ENCODE measurements at places on chromosomes 12 and 14.
A peak's percentile ranks its signal among the peaks of the same experiment; 100 is the strongest.

GRCh38 chr12:7130701-7131501, 730 bp downstream of the CLSTN3 start:
- DNase-seq, result no peak

DNA sequence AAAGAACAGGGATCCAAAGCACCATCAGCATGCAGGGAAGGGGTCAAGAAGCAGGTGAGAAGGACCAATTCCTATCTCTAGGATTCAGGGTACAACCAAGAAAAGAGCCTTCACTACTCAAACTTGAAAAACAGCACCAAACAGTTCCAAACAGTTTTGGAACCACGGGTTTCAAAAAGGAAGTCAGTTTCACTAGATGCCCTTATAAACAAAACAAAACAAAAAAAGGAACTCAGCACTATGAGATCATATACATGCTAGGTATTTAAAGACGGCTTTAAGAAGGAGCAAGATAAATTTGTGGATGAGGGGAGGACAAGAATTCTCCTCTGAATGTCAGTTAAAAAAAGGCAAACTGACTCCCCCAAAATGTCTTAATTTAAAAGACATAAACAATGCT, 6.0 kb downstream of the INSM2 start:
- DNase-seq, result no peak

GRCh38 chr14:54369343-54369742, 27.5 kb upstream of the CDKN3 start:
- DNase-seq, result no peak

- DNase-seq, result peak; percentile 73
Observed at GRCh38 chr14:103624860-103625259, 4.2 kb upstream of the KLC1 start.

- no peak for DNase-seq
Observed at GRCh38 chr12:69922999-69923398, 98.0 kb downstream of the MYRFL start.

GRCh38 chr12:98406378-98406777, 109.0 kb upstream of the TMPO start:
- DNase-seq, result no peak

- no peak for DNase-seq
Observed at GRCh38 chr14:102333390-102333789, 13.8 kb downstream of the ZNF839 start.
